ENCODE measurements at places on chromosomes 1 and 21.

GRCh38 chr1:91680556-91681155 lies 180.0 kb downstream of the CDC7 start:
- no peak for DNase-seq

DNA sequence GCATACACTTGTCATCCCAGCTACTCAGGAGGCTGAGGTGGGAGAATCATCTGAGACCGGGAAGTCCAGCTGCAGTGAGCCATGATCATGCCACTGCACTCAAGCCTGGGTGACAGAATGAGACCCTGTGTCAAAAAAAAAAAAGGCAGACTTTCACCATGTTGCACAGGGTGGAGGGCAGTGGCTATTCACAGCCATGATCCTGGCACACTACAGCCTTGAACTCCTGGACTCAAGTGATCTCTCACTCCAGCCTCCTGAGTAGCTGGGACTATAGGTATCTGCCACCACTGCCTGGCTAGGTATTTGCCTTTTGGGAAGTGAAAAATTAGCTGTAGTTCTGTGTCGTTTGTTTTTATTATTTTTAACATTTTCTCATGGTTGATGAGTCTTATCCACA lies 19.1 kb downstream of the SPATA45 start:
- no peak for DNase-seq

- DNase-seq: no peak
Observed at GRCh38 chr1:160606611-160607010, 27.3 kb upstream of the CD84 start.

- no peak for DNase-seq
Observed at GRCh38 chr1:3727042-3727824, 25.0 kb upstream of the CCDC27 start.

- no peak for DNase-seq
Observed at GRCh38 chr1:62325681-62326080, 6.4 kb upstream of the KANK4 start.

GRCh38 chr1:106676021-106676420 lies 380.5 kb upstream of the PRMT6 start:
- DNase-seq: no peak

- DNase-seq: no peak
Observed at GRCh38 chr1:175118375-175119367, 51.0 kb downstream of the TNN start.

GRCh38 chr1:174777262-174777661 lies 222.5 kb upstream of the CACYBP start:
- DNase-seq: no peak

GRCh38 chr1:95542936-95543335 lies 308.9 kb downstream of the RWDD3 start:
- no peak for DNase-seq

DNA sequence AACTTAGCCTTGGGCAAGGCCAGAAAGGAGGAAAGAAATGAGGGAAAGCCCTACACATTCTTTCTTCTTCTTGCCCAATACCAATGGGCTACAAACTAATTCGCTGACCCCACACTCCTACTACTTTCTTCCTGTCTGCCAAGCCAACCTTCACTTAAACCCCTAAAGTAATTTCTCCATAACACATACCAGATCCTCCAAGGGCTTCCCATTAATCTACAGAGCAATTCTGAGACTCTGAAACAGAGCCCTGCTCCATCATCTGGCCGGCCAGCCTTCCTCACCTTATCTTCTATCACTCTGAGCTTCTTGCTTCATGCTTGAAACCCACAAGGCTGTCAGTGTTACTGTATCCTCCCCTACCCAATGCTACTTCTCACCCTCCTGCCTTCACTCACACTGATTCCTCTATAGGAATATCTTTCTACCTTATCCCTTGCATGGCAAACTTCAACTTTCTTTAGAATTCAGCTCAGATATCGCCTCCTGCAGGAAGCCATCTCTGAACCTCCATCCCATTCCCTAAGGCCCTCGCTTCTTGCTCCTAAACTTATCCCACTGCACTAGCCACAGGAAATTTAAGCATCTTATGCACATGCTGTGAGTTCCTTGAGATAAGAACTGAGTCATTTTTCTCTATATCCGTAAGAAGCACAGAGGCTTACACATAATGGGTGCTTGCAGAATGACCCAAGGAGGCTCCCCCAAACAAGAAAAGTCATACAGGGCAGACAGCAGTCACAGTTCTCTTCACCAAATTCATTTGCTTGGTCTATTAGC lies 81.9 kb downstream of the JAK1 start:
- no peak for DNase-seq

GRCh38 chr1:156924478-156925153 lies 4.2 kb downstream of the LRRC71 start:
- DNase-seq: no peak

DNA sequence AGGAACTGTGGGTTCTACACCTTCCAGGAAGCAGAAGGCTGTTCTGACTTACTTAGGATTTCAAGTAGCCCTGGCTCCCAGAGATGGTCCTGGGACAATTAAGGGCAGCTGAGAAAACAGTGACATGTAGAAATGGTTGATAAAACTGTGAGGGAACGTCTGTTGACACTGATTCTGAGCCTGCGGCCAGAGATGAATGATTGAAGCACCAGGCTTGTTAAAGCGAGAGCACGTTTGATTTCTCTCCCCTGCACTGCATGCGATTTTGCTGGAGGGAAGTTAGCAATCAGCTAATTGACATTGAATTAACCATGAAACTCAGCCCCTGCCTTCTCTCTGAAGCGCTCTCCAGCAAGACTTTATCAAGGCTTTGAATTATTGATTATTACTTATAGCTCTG lies 29.9 kb upstream of the POU3F1 start:
- DNase-seq: no peak

DNA sequence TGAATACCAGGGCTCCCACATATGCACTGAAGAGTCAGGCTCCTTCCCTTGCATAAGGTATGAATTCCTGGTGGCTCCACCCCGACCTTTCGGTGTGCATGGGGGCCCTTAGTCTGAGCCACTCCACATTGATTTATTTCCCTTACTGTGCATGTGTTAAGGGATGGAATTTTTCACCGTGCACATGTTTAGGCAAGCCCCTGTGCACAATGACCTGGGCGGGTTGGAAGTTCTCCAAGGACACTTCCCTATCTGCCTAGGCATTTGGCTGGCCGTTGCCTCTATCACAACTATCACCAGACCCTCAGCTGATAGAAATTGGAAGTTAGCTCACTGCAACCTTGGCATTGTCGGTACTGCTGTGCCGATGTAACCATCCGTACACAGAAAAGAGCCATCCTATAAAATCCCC lies 9.7 kb downstream of the S100A6 start:
- DNase-seq: no peak
